ENCODE measurements at places on chromosomes 16 and 17.

DNA sequence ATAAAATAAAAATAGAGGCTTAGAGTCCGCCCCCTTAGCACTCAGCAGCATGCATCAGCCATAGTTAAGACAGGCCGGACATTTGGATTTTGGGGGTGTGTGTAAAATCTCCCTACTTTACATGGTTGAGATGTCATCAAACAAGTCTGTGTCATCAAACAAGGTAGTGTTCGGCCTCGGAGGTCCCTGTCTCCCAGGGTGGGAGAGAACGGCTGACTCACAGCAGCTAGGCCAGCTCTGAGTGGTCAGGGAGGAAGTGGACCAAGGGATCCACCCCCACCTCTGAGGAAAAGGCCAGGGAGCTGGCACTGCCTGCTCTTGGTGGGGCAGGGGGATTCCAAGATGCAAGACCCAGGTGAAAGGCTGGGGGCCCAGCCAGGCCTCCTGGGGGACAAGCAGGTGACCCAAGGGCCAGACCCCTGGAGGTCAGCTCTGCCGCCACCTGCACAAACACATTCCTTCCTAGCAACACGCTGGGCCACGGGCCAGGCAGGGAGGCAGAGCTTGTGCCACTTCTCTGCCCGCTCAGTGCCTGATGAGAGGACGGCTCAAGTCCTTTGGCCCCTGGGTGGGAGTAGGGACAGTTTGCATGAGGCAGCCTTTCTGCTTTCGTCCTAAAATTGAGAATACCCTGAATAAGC is 28.5 kb downstream of the KIFC3 start:
- no peak for DNase-seq

- no peak for DNase-seq
These were observed 346.6 kb upstream of the CCL2 start for GRCh38 chr17:33908363-33909064.

- no peak for DNase-seq
These were observed 39.6 kb upstream of the ZKSCAN2 start for GRCh38 chr16:25297151-25297787.

DNA sequence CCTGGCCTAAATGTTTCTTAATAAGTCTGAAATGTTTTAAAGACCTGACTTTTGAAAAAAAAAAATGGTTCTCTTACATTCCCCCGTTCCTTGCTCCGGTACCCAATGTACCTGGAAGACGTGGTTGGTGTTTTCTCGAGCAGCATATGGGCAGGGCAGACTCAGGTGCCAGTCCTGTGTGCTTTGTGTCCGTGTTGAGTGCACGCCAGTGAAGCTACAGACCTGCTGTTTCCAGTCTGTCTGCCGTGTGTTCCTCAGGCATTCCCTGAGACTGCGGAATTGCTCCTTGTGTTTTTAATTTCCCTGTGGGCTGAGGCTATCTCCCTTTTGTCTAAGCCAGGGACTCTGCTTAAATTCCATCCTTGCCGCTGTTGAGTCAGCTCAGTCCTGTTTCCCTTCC is 11.7 kb upstream of the IL17C start:
- DNase-seq: no peak

DNA sequence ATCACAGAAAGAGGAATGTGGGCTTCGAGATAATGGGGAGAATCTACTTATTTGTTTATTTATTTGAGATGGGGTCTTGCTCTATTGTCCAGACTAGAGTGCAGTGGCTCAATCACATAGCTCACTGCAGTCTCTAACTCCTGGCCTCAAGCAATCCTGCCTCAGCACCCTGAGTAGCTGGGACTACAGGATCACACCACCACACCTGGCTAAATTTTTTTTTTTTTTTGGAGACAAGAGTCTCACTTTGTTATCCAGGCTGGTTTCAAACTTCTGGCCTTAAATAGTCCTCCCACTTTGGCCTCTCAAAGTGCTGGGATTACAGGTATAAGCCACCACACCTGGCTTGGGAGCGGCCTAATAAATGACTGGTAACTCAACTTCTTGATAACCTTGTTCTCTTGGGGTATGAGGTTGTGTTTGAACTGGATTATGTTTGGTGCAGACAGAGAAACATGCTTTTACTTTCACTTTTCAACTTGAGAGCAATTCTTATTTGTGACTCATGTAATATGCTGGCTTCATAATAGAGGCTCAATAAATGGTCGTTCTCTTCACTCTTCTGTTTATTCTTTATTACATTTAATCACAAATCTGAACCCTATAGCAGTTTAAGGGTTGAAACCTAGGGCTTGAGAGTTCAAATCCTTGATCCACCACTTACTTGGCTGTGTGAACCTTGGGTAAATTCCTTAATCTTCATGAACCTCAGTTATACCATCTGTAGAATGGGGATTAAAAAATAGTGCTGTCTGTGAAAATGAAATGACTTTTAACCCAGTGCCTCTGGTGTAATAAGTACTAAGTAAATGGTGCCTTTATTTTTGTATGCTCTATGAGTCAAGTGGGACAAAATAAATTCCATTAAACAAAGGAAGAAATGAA is 129.1 kb upstream of the HS3ST2 start:
- DNase-seq: no peak

DNA sequence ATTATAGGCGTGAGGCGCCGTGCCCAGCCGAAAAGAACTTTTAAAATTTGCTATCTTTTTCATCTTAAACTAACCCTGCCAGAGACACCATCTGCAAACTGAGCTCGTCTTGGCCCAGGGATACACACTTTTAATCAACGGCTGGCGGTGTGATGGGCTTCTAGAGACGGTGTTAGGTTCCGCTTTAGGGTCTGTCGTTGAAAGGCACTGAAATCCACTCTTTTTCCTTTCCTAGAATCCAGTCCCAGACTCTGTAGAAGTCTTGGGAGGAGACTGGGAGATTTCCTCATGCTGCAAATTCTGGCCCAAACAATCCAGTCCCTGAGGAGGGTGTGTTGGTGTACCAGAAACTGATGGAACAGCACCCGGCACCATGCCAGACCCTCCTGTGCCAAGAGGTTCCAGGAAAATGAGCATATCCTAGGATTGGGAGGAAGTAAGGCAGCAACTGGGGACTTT is 52.0 kb upstream of the TEX2 start:
- DNase-seq: no peak

DNA sequence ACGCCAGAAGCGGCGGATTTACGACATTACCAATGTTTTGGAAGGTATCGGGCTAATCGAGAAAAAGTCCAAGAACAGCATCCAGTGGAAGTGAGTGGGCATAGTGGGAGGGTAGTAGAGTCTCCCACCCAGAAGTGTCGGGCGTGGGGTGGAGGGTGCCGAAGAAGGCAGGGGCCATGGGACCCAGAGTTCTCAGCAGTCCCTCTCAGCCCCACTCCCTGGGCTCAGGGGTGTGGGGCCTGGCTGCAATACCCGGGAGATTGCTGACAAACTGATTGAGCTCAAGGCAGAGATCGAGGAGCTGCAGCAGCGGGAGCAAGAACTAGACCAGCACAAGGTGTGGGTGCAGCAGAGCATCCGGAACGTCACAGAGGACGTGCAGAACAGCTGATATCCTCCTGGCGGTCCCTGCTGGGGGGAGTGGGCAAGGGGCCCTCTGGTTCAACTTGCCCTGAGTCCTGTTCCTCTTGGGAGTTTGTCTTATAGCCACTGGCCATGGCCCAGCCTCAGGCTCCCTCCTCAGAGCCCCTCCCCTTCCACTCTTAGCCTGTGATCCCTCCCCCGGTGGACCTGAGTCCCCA is 916 bp downstream of the E2F4 start:
- no peak for DNase-seq

- DNase-seq: no peak
These were observed 19.5 kb downstream of the COTL1 start for GRCh38 chr16:84598360-84598759.

DNA sequence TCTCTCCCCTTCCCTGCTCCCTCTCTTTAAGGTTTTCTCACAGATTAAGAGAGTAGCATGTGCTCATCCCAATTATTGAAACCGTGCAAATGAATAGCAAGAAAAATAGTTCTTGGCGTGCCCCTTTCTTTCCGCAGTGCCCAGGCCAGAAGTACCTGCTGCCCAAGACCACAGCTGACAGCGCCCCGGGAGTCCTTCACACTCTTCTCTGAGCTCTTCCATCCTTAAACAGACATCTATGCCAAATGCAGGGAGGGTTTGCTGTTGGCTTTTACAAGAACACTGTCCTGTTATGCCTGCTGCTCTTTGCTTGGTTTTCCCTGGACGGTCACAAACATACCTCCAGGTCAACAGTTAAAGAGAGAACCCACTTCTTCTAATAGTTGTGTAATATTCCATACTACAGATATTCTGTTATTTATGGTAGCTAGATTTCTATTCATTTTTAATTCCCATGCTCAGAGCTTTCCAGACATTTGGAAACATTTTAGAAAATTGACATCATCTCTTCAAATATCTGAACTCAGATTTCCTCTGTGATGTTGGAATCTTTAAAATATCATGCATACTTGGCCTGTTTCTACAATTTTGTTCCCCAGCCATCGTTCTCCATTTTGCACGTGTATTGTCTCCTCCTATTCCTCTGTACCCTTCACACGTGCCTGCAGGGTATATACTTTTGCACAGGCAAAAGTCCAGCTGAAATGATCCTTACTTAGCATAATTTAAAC is 416.7 kb downstream of the WWOX start:
- no peak for DNase-seq

GRCh38 chr17:72222661-72223380 is 102.0 kb downstream of the SOX9 start:
- DNase-seq: no peak
